ENCODE measurements at places on chromosomes 2 and 18.
A peak's percentile ranks its signal among the peaks of the same experiment; 100 is the strongest.

- no peak for DNase-seq
These were observed 10.6 kb downstream of the SEC11C start for GRCh38 chr18:59150236-59150635.

DNA sequence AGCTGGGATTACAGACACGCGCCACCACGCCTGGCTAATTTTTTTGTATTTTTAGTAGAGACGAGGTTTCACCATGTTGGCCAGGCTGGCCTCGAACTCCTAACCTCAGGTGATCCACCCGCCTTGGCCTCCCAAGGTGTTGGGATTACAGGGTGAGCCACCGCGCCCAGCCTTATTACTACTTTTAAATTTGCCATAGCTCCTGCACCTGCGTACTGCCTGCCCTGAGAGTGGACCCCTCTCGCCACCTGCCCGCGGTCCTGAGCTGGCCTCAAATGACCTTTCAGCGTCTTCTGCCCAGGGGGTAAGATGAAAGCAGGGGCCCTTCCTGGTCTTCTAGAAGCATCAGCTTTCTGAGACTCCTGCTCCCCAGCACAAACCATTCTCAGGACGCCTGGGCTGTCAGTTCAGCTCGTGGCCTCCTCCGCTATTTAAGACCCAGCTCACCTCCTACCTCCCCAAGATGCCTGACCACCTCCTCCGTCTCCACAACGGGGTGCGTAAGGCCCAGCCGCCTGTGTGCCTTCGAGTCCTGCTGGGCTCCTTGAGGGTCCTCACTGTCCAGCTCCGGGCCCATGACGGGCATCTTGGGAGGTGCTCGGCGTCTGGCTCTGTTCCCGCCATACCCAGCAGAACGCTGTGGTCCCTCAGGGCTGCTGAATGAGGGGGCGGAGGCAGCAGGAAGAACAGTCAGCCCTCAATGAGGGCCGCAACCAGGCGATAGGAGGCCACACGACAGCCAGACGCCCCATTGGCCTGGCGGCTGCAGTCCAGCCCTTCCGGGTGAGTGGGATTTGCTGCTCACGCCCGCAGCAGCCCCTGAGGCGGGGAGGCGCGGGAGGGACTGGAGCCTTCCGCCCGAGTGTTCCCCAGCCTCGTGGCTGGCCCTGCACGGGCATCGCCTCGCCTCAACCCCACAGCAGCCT, 266.6 kb downstream of the TFCP2L1 start:
- DNase-seq, result no peak

GRCh38 chr2:42602876-42603219, 34.4 kb downstream of the MTA3 start:
- no peak for DNase-seq

- DNase-seq, result no peak
These were observed 13.1 kb downstream of the PTPRN start for GRCh38 chr2:219296142-219296541.

- DNase-seq, result no peak
These were observed 557 bp upstream of the DSG2 start for GRCh38 chr18:31497404-31497835.

GRCh38 chr2:42361728-42362283, 789 bp upstream of the COX7A2L start:
- no peak for DNase-seq

DNA sequence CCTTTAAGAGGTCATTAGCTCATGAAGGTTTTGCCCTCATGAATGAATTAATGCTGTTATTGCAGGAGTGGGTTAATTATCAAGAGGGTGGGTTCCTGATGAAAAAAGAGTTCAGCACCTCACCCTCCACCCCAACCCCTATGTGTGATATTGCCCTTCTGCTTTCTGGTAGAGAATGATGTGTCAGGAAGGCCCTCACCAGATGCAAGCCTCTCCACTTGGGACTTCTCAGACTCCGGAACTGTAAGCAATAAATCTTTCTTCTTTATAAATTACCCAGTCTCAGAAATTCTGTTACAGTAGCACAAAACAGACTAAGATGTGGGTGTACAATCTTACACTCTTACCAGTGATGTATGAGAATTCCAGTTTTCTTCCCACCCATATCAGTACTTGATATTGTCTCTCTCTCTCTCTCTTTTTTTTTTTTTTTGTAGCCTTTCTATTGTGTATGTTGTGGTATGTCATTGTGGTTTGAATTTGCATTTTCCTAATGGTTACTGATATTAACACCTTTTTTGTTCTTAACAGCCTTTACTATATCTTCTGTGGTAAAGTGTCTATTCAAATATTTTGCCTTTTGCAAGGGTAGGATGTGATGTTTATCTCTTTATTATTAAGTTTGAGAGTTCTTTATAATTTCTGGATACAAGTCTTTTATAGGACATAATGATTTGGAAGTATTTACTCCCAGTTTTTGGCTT, 10.4 kb upstream of the MAP2 start:
- DNase-seq, result no peak

DNA sequence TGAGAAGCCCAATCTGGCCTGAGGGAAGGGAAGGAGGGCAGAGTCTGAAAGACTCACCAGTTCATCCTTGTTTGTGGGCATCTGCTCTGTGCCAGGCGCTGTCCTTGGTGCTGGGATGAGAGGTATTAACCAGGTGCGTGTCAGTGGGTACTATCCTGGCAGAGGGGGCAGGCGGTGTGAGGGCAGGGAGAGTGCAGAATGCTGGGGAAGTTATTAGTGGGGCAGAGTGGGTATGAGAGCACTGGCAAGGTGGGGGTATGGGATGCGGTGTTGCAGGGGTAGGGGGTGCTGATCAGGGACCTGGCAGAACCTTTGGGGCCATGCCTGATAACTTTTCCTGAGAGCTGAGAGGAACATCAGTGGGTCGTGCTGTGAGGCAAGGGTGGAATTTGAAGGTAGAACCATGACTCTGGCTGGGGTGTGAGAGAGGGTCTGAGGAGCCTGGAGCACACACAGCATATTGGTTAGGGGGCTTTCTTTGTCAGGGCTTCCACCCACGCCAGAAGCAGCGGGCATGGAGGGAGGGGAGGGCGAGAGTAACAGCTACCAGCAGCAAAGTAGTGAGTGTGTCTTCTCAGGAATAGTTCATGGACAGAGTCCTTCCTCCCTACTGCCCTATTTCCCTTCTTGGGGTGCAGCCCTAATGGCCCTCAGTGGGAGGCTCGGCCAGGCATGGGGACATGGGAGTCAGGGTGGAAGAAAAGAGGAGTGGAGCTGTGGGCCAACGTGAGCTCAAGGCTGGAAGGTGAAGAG, 290.7 kb downstream of the CYP26B1 start:
- DNase-seq, result no peak

GRCh38 chr18:70453058-70453775, 164.4 kb downstream of the SOCS6 start:
- peak; percentile 97 for DNase-seq

- DNase-seq, result no peak
These were observed 19.5 kb upstream of the BOK start for GRCh38 chr2:241538838-241539615.

- DNase-seq, result no peak
These were observed 107.7 kb downstream of the CBLN2 start for GRCh38 chr18:72436401-72436800.

- DNase-seq, result no peak
These were observed 18.0 kb downstream of the TGOLN2 start for GRCh38 chr2:85309699-85310321.

DNA sequence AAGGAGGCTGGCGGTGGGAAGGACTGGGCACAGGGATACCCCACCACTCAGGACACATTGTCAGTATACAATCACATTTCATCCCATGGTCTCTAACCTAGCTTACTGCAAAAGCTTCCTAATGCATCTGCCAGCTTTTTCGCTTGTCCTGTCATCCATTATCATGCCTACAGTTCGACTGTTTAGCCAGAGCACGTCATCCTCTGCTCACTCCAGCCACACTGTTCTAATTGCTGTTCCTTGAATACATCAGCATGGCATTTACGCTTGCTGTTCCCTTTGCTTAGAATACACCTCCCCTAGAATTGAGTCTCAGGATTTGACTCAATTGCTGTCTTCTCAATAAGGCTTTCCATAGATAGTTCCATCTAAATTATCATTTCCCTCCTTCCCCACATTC, 166.3 kb downstream of the CCDC148 start:
- DNase-seq, result no peak

DNA sequence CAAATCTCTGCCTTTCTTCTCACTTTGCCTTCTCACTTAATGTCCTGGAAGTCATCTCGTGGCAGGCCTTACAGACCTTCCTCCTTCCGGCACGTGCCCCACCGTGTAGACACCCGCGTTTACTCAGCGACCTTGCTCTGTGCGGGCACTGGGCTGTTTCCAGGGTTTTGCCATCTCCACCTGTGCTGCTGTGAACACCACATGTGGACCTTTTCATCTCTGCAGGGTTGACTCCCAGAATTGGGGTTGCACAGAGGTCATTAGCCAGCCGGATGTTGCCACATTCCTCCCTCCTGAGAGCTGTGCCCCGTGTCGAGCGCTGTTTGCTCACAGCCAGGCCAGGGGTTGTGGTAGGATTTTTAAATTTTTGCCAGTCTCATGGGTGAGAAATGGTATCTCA, 25.4 kb downstream of the KCNG2 start:
- no peak for DNase-seq

GRCh38 chr2:67221266-67221665, 175.9 kb upstream of the ETAA1 start:
- no peak for DNase-seq

- DNase-seq, result no peak
These were observed 29.9 kb upstream of the SLC9A2 start for GRCh38 chr2:102589444-102589843.

- DNase-seq, result no peak
These were observed 18.4 kb upstream of the VIT start for GRCh38 chr2:36677996-36678605.

GRCh38 chr18:10316778-10317177, 137.7 kb upstream of the APCDD1 start:
- no peak for DNase-seq

DNA sequence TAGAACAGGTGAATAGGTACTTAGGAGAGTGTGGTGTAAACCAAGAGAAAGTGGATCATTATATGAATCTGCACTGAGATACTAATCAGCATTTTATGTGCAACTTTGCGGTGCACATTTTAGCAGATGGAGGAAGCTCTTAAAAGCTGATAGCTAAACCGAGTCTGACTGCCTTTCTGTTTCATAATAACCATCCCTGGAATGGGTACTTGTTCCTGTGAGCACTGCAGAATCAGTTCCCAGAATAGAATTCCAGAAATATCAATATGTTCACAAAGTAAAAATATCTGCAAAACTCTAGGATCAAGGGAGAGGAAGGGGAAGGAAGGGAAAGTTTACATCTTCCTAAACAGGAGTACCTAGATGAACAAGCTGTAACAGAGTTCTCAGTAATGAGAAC, 432.2 kb upstream of the HNRNPA3 start:
- no peak for DNase-seq

DNA sequence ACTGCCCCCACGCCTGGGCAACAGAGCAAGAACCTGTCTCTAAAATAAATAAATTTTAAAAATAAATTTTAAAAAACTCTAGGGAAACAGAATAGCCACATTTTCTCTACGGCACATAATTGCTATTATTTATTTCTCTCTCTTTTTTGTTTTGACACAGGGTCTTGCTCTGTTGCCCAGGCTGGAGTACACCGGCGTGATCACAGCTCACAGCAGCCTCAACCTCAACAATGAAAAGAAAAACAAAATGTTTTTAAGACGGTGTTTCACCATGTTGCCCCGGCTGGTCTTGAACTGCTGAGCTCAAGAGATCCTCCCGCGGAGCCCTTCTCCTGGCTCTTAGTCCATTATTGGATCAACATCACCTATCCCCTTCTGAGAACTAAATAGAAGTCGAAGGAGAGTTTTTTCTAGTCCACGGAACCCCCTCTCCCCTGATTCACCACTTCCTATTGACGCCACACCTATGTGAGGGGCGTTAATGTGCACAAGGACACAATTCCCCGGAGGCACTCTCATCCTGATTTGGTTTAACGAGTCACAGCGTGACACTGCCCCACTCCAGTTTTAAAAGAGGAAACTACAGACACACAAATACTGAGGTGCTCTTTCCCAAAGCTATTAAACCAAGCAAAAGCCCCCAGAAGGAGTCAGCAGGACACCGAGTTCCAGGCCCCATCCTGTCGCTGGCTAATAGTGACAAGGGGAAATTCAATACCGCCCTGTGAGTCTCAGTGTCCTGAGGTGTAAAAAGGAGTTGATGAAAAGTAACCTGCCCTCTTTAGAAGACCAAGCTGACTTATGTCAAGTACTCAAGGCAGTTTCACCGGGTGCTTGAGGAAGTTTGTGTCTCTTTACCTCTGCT, 1.1 kb downstream of the NPC1 start:
- peak; percentile 23 for DNase-seq

DNA sequence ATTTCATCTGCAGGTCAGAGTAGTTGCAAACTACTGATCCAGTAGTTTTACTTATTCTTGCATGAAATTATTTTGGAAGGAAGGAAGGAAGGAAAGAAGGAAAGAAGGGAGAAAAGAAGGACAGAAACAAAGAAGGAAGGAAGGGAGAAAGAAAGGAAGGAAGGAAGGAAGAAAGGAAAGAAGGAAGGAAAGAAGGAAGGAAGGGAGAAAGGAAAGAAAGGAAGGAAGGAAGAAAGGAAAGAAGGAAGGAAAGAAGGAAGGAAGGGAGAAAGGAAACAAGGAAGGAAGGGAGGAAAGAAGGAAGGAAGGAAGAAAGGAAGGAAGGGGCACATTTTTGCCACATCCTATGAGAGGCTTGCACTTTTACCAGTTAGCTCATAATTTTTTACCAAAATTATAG, 186.2 kb downstream of the LRRTM4 start:
- no peak for DNase-seq

DNA sequence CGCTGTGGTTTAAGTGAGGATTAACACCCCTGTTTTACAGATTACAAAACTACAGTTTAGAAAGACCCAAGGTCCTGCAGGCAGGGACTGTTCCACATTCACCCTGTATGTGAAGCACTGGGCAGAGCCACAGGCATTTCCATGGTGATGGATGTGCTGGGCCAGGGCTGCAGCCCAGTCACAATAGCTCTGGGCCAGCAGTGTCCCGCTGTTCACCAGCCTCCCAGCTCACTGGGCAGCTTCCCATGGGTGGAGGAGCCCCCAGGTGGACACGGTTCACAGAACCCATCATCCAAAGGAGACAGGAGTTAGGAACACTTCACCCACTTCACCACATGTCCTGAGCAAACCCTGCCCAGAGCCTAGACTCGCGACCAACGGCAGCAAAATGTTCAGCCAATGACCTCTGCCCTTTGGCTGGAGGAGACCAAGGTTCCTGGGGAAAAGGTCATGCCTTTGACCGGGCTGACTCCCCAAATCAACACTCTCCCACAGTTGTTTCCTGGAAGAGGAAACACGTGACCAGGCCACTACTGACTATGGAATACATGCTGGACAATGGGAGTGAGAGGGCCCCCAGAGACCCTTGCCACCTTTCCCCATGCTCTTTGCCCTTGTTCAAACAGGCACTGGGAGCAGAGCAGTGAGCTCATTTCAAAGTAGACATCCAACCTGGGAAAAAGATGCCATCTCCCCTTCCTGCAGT, 28.0 kb upstream of the SLC35F6 start:
- DNase-seq, result no peak

- DNase-seq, result no peak
These were observed 423.5 kb upstream of the ZEB2 start for GRCh38 chr2:144943293-144943941.
